Right lobe of liver (tissue), 6 donors: ENCODE measurements at places on chromosomes 16 and 17. TPM values are rescaled to one million over a fixed set of nuclear protein-coding genes. Genes with fewer than 3 reads are reported as not detected.

The WSCD1 gene
- 4.6 TPM for total RNA-seq

DNA sequence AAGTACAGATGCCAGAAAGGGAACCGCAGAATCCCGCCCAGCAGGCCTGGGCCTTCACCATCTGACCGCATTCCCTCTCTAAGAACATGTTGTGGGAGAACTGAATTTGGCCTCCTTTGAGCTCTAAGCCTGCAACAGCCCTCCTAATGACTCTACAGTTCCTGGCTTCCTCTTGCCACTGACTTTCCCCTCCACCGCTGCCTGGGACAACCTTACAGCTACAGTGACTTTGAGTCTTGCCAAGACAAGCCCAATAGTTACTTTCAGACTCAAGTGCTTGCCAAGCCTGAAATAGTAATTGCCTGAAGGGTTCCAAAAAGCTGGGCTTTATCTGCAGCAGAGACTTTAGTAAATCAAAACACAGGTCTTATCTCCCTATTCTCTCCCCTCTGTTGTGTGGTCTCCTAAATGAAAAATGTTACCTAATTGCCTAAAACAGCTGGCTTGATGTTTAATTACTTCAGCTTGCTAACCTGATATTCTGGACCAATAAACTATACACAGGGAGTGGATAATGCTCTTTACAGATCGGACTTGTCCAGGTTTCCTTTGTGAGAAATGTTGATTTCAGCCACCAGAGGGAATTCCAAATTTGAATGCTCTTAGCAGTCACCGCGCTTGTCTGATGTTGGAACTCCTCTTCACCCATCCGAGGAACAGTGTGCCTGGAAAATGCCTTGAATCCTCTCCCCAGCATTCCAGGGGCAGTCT, 85.1 kb upstream of the TBX2 start:
- no peak for DNase-seq

DNA sequence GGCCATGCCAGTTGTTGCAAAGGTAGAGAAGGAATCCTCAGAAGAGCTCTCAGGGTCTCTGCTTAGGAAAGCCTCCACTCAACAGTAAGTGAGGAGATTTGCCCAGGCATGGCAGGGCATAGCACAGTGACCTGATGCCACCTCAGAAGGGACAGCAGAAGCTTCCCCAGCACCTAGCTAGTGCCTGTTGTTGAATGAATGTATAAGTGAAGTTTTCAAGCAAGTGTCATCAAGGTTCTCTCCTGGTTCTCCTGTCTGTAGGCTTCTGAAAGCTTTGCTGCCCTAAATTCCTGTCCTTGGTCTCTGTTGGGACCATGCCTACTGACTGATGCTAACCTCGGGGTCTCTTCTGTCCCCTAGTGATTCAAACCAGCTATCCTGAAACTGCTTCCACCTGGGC, 114.9 kb upstream of the TBX2 start:
- DNase-seq = no peak

GRCh38 chr16:81462683-81463082, 18.1 kb downstream of the CMIP start:
- DNase-seq = no peak
